ENCODE measurements at places on chromosomes 4 and X.

- peak; percentile 45 for DNase-seq
Observed at GRCh38 chrX:103254171-103254824, 657 bp downstream of the TCEAL8 start.

- DNase-seq = no peak
Observed at GRCh38 chrX:154785716-154786115, 19.6 kb downstream of the MPP1 start.

- DNase-seq = no peak
Observed at GRCh38 chrX:154412468-154412867, 1.1 kb downstream of the TAFAZZIN start.

GRCh38 chr4:182729516-182729915, 187.7 kb downstream of the DCTD start:
- no peak for DNase-seq

DNA sequence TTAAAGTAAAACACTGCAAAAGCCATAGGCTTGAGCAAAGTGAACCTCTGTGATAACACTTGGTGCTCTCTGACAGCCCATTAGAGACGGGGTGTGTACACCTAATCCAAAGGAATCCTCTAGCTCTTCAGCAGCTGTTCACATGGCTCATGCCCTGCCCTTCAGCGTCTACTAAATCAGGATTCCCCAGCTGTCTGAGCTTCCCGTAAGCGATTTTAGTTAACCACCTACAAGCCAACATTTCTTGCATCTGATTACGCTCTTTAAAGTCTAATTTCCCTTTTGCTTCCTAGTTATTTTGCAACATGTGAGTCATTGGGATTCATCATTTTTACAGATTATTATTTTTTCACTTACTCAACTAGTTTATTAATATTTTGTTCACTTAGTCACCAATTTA, 6.5 kb downstream of the DMD start:
- no peak for DNase-seq

DNA sequence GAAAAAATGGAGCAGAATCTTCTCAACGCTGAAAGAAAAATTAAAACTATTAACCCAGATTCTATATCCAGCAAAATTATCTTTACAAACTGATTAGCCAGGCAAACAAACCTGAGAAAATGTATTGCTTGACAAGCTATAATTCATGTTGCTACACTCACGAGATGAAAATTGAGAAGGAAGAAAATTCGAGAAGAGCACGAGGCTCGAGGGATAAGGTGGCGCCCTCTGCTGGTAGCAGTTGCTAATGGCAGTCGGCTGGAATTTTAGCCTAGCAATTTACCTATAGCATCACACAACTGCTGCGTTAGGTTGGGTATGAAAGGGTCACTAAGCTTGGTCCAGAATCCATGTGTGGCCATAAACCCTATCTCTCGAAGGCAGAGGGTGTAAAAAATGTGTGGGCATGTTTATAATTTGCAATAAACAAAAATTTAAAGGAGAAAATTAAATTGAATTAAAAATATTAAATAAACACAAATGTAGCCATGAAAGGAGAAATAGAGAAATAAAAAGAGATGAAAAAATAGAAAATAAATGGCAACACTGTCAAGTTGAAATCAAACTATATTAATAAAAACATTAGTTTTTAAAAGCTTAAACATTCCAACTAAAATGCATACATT, 126.6 kb downstream of the PPP4R3C start:
- DNase-seq = no peak

DNA sequence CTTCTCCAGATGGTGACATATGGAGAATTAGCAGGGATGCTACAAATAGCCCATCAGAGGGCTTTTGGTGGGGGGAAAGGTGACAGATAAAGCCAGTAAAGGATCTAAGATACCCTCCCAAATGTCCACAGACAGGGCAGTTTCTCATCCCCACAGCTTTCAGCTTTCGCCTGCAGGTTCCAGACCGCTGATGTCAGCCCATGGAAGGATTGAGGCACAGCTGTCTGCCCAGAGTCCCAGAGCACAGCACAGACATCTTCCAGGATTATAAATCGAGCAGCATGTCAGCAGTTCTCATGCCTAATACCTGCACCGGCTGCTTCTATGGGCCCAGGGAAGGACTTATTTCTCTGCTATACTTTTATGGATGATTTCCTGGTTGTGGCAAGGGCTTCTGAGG, 96.7 kb upstream of the MXRA5 start:
- no peak for DNase-seq

DNA sequence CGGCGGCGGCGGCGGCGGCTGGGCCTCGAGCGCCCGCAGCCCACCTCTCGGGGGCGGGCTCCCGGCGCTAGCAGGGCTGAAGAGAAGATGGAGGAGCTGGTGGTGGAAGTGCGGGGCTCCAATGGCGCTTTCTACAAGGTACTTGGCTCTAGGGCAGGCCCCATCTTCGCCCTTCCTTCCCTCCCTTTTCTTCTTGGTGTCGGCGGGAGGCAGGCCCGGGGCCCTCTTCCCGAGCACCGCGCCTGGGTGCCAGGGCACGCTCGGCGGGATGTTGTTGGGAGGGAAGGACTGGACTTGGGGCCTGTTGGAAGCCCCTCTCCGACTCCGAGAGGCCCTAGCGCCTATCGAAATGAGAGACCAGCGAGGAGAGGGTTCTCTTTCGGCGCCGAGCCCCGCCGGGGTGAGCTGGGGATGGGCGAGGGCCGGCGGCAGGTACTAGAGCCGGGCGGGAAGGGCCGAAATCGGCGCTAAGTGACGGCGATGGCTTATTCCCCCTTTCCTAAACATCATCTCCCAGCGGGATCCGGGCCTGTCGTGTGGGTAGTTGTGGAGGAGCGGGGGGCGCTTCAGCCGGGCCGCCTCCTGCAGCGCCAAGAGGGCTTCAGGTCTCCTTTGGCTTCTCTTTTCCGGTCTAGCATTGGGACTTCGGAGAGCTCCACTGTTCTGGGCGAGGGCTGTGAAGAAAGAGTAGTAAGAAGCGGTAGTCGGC, 528 bp downstream of the FMR1 start:
- DNase-seq = peak; percentile 6

DNA sequence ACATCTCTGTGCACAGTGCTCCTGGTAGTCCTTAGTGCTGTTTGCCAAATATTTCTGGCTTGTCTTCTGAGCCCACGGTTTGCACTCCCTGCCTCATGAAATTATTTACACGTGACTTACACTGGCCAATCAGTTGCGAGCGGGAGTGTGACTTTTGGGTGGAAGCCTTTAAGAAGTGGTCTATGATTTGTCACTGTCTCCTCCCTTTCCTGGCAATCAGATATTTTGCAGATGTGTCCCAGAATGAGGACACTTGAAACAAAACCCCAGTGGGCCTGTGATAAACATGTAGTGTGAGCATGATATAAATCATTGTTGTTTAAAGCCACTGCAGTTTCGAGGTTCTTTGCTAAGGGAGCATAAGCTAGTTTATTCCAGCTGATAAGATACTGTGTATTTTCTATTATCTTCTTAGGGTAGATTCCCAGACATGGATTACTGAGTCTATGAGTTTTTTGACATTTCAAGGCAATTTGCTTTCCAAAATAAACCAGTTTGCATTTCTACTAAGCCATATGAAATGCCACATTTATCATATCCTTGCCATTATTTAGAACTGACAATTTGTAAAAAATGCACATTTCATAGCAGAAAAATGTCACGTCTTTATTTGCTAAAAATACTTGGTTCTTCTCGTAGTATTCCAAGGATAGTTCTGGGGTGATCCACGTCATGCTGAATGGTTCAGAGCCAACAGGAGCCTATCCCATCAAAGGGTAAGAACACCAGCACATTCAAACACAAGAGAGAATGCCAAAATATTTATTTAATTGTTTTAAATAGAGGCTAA, 12.0 kb downstream of the BST1 start:
- DNase-seq = no peak

GRCh38 chrX:10126044-10126443, 30.7 kb upstream of the CLCN4 start:
- DNase-seq = no peak

DNA sequence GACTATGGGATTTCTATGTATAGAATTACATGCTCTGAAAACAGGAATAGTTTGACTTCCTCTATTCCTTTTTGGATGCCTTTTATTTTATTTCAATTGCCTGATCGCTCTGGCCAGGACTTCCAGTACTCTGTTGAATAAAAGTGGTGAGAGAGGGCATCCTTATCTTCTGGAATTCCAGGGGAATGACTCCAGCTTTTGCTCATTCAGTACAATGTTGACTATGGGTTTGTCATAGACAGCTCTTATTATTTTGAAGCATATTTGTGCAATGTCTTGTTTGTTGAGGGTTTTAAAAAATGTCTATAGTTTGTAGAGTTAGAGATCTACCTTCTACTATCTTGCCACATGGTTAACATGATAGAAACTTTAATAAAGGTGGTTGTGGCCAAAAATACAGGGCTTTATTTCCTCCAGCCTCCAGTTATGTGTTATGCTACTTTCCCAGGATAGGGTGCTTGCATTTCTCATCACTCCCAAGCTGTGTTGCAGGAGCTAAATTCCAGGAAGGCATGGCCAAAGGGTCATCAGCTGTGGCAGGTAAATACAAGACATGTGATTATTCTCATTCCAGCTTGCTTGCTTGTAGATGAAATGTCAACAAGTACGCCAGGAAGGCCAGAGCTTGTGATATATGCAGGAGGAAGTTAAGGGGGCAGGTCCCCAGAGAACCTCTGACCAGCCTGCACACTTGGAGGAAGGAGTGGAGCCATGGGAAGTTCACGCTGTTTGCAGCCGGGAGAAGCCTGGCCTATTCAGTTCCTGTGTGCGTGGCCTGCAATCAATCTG, 142.4 kb upstream of the CPXCR1 start:
- no peak for DNase-seq

DNA sequence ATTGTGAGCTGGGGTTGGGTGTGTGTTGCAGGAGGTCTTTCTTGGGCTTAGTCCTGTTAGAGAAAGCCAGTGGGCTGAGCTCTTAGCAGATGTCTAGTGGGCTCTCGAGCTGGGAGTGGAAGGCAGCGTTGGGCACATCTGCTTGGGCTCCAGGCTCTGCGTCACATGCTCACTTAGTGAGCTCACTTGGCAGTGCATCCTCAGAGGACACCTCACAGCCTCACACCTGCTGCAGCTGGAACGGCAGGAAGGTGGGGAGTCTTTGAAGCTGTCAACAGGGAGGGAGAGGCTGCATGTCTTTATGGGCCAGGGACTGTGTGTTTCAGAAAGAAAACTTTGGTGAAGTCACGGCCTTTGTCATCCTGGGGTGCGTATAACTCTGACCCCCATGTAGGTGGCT, 82.2 kb downstream of the PSAPL1 start:
- no peak for DNase-seq

- DNase-seq = no peak
Observed at GRCh38 chr4:15374656-15375055, 53.2 kb upstream of the C1QTNF7 start.

GRCh38 chrX:115939070-115939469, 231.5 kb upstream of the AGTR2 start:
- DNase-seq = no peak

GRCh38 chr4:179486570-179487335, 2044.5 kb upstream of the AGA start:
- no peak for DNase-seq

GRCh38 chr4:52202251-52202779, 151.2 kb downstream of the SPATA18 start:
- no peak for DNase-seq

DNA sequence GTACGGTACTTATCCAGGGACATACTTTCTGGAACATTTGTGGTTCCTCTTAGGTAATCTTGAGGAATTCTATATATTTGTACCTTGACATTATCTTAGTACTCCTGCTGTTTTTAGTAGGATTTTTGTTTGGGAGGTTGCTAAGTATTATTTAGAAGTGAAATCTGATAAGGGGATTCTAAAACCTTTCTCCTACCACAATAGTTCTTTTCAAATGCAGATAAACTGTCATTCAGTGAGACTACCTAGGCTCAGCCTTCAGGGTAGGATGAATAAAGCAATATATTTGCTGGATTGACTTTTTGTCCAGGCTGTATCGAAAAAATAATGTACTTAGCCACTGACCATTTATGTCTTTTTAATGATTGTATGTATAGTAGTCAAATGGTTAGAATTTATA, 25.4 kb downstream of the DIAPH2 start:
- DNase-seq = no peak

- no peak for DNase-seq
Observed at GRCh38 chr4:129604632-129605255, 508.8 kb downstream of the C4orf33 start.

GRCh38 chrX:154348646-154349358, 25.6 kb downstream of the FLNA start:
- DNase-seq = no peak

- no peak for DNase-seq
Observed at GRCh38 chr4:55372259-55372658, 23.5 kb upstream of the TMEM165 start.

- no peak for DNase-seq
Observed at GRCh38 chr4:158599150-158599549, 72.5 kb downstream of the C4orf46 start.

DNA sequence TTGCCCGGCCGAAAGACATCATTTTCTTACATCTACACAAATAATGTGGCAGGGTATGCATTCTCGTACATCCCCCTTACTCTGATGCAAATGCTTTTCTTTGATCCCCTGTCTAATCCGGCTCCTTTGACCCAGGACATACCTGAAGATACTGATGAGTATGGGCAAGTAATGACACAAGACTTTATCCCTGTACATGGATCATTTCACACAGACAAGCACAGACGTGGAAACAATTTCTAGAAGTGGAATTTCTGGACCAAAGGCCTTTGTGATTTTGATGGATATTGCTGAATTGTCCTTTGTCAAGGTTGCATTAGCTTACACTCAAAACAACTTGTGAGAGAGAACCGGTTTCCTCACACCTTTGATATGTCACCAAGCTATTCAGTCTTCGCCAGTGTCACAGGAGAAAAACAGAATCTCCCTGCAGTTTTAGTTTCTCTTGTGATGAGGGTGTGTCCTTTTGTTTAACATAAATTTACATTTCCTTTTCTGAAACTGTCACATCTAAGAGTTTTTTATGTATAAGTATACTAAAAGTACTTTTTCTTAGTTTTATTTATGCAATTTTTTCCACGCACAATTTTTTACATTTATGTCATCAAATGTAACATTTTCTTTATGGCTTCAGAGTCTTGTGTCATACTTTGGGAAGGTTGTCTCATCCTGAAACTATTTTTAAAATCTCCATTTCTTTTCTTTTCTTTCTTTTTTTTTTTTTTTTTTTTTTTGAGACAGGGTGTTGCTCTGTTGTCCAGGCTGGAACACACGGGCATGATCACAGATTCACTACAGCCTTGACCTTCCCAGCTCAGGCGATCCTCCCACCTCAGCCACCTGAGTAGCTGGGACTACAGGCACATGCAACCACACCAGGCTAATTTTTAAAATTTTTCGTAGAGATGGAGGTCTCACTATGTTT, 25.2 kb downstream of the RWDD4 start:
- no peak for DNase-seq

- no peak for DNase-seq
Observed at GRCh38 chrX:40031911-40032310, 65.8 kb downstream of the BCOR start.

GRCh38 chr4:77047037-77047436, 28.8 kb downstream of the CCNI start:
- no peak for DNase-seq

GRCh38 chr4:92885632-92886031, 581.9 kb downstream of the GRID2 start:
- DNase-seq = no peak

Measured in prostate gland (tissue), 2 donors.